ENCODE measurements at places on chromosomes 7 and 10.

DNA sequence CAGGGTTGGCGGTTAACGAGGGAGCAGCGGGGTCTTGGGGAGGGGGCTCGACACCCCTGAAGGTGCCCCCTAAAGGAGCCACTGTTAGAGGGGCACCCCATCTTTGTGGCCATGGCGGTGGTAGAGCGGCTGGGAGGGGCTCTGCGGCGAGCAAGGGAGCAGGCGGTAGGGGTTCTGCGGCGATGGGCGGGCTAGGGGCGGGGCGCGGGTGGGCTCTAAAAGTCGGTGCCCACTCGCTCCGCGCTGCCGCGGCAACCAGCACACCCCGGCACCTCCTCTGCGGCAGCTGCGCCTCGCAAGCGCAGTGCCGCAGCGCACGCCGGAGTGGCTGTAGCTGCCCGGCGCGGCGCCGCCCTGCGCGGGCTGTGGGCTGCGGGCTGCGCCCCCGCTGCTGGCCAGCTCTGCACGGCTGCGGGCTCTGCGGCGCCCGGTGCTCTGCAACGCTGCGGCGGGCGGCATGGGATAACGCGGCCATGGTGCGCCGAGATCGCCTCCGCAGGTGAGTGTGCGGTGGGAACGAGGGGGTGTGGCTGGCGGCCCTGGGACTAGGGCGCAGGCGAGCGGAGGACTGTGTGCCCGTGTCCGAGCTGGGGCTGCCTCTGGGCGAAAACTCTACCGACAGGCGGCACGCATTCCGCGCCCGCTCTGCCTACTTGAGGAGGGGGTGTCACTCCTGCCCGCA lies at the start of gene MEST:
Gene MEST, plus strand, starts transcription at position 245 of the 682 bp plus-strand sequence. Its CDS starts 229 bp downstream, at position 474.
- DNase-seq = peak; percentile 23

DNA sequence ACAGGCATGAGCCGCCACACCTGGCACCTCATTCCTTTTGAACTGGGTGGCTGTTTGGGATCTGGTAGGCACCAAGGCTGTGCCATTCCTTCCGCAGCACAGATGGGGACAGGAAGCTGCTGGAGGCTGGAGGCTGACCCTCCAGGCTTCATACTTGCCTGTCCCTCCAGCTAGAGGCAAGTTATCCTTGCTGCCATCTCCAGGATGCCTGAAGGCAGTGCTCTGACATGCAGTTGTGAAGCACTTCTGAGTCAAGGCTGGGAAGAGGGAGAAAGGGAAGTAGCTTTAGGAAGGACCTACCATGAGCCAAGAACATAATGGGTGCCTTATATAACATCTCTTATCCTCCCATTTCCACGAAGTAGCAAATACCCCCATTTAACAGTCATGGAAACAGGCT lies 9.5 kb downstream of the MARVELD1 start:
- DNase-seq = no peak

GRCh38 chr10:88336334-88336733 lies 246.8 kb downstream of the RNLS start:
- no peak for DNase-seq

GRCh38 chr7:105452085-105452484 lies 63.4 kb upstream of the SRPK2 start:
- no peak for DNase-seq

GRCh38 chr7:29922921-29923700 lies 66.5 kb downstream of the SCRN1 start:
- DNase-seq = no peak

- DNase-seq = no peak
These were observed 899.1 kb upstream of the ZWINT start for GRCh38 chr10:57260175-57260574.

DNA sequence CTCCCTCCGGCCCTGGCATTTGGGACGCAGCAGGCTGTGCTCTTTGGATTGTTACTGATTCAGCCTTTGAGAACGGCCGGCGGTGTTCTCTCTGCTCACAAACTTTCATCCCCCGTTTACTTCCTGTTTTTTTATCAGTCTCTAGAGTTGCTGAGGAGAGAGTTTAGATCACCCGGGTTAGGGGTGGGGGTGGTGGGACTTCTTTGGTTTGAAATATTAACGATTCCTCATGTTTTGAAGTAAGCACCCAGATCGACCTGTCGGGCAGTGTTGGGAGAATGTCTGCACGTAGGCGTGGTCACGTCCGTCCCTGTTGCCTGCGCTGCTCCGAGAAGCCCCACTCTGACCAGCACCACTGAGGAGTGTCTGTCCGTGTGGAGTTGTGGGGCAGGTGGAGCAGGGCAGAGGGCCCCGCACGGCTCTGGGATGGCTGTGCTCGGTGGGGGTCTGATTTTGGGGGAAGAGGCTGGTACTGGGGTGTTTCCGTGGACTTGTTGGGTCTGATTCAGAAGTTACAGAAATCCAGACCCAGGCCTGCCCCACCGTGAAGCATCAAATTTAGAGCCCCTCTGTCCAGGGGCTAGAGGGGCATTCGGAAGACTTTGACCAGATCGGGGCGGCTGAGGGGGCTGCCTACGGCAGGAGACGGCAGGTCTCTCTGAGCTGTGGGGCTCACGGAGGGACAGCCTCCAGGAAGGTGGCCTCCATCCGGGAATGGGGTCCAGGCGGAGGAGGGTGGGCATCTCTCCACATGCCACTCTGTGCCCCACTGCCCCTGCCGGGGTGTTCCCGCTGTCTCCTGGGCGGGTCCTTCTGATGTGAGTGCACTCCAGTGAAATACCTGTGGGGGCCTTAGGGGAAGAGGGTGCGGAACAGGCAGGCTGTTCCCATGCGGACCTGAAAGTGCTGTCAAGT lies 7.4 kb downstream of the INPP5A start:
- no peak for DNase-seq

GRCh38 chr10:6843894-6844650 lies 264.0 kb upstream of the PRKCQ start:
- no peak for DNase-seq

GRCh38 chr10:22174442-22174841 lies 43.4 kb downstream of the EBLN1 start:
- DNase-seq = no peak

- DNase-seq = no peak
These were observed 192.2 kb downstream of the PRKG1 start for GRCh38 chr10:51266496-51266895.

DNA sequence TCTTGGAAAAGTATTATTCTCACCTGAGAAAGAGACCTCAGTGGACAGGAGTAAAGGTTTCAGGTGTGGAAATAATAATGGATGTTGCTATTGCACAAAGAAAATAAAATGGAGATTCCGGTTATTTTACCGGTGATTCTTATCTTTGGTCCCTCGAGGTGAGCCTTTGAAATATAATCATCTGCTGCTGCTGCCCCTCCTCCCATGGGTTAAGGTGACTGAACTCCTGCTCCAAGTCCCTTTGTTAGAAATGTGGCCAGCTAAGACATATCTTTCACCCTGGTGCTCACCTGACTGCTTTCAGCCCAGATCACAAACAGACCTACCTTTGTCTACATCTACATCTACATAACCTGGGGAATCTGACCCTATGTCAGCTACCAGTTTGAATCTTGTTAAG lies 5.7 kb downstream of the CUBN start:
- DNase-seq = no peak

DNA sequence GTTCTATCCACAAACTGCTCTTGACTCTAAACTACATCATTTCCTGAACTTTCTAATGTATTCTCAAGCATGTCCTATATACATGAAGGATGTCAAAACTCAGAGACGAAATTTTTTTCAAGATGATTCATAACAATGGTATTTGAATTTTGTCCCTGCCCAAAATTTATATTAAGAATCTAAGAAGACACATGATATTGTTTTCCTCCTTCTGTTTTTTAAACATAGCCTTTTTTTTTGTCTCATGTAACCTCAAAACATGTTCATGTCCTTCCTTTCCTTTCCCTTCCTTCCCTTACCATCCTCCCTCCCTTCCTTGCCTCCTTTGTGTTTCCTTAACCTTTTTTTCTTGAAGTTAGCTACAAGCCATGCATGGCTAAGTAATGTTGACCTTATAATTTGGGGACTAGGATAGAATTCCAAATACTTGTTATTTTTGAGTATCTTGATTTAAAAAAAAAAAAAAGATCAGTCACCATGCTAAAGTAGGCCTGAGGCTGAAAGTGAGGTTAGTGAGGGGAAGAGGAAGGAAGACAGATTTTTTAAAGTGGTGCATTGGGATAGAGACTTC lies 163.0 kb downstream of the SUGCT start:
- DNase-seq = no peak

- DNase-seq = no peak
These were observed 329.9 kb downstream of the PTPRN2 start for GRCh38 chr7:158257516-158258410.

- DNase-seq = no peak
These were observed 111.8 kb downstream of the WDR11 start for GRCh38 chr10:120962756-120963593.

DNA sequence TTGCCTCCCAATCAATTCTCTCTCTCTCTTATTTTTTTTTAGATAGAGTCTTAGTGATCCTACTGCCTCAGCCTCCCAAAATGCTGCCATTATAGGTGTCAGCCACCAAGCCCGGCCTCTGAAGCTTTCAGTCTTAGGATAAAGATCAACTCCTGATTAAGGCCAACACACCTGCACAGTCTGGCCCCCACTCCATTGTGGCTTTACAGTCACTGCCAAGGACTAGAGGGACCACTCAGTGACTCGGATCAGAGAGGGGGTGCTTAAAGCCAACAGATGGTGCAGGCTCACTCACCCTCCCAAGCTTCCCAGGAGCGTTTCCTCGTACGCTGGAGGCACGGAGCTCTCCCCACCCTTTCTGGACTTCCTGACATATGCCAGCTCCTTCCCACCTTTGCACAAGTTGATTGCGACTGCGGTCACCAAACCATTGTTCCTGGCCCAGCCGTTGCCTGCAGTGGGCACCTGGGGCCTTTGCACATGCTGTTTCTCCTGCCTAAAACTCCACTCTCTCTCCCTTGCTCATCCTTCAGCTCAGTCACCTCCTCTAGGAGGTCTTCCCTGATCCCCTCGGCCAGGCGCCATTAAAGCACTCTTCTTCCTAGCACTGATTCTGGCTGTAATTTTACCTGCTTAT lies 1.7 kb upstream of the CDH23 start:
- no peak for DNase-seq

- DNase-seq = no peak
These were observed 2.7 kb downstream of the CUL1 start for GRCh38 chr7:148701414-148701813.

- DNase-seq = no peak
These were observed 45.6 kb upstream of the CFAP46 start for GRCh38 chr10:132987671-132988571.

DNA sequence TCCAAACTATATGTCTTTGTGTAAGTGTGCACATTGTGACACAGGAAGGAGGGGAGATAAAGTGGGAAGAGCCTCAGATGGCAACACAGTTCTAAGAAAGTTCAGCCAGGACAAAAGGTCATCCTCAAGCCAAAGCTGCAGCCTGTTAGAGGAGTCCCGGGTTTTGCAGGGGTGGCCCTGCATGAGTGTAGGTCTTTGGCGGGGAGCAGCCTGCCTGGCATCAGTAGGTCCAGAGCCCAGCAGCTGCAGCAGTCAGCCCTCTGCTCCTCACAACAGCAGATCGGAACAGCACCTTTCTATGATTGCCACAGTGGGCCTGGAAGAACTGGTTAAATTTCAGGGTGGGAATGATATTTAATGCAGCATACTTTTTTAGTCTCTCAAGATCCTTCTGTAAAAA lies 13.5 kb upstream of the VDAC2 start:
- DNase-seq = no peak

DNA sequence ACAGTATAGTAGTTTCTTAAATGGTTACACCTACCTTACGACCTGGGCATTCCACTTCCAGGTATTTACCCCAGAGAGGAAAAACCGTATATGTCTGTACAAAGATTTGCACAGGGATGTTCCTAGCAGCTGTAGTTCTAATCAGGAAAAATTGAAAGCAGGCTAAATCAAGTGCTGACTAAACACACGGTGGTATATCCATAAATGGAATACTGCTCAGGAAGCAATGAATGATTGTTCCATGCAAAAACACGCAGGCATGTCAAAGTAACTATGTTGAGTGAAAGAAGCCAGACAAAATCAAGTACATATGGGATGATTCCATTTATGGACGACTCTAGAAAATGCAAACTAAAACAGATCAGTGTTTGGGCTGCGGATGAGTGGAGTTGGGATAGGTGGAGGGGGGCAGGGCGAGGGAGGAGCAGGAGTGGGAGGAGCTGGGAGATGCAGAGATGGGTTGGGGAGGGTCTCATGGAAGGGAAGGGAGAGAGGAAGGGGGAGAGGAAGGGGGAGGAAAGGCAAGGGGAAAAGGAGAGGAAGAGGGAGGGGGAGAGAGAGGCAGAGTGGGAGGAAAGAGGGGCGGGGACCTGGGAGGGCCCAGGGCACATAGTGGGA lies 484 bp upstream of the MSRB2 start:
- no peak for DNase-seq

GRCh38 chr7:81600608-81601007 lies 169.2 kb downstream of the HGF start:
- no peak for DNase-seq

DNA sequence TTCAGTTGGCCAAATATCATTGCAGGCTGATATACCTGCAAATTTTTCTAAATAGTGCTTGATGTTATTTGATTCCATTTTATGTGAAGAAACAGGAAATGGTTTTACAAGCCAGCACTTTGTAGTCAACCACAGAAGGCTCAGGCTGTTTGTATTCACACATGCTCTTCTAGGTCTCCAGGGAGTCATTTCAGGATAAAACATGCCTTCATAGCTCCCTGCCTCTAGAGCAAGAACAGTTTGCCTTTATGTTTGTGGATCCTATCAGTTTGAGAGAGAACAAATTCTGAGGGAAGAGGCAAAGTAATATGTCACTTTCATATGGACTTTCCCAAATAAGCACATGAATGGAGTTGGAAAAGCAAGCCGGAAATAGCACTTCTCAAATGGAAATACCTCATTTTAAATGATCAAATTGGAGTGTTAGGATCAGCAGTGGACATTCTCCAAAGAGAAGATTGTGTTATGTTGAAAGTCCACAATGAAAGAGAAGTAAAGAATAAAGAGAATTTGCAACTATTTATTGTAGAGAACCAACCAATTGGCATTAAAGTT lies 277.6 kb downstream of the KCND2 start:
- DNase-seq = peak; percentile 17

- DNase-seq = no peak
These were observed 84.8 kb downstream of the PTPRE start for GRCh38 chr10:127991543-127992255.

DNA sequence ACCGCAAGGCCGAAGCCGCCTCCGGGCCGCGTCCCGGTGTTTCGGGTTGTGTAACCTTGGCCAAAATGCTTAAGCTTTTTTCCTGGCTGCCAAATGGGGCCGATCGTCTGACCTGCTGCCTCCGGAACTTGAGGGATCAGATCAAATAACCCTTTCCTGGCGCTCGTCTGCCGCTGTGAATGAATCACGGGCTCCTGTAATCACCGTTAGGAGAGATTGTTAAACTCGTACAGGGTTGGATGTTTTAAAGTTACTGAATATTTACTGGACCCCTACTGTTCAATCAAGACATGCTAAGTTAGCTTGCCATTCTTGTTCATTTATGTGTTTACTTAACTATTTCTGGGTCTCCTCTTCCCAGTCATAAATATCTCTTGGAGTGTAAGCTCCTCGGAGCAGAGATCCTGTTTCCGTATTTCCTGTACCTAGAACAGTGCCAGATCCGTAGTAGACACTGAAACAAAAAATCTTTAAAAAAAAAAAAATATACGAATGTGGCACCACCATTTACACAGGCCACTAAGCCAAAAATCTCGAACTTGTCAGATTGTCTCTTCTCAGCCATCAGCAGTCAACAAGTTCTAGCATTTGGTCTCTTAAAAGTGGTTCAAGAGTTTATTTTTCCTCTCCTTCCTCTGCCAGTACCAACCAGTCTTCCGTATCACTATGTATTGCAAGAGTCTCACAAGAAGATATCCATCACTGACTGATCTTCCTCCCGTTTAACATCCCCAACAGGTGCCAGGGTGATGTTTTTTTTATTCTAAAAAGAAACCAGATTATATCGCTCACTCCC lies 650 bp upstream of the TM9SF3 start:
- DNase-seq = peak; percentile 46

Data from NCI-H345 (cell line).